Uterus (tissue), 4 donors: ENCODE measurements at places on chromosomes 2 and 18.

DNA sequence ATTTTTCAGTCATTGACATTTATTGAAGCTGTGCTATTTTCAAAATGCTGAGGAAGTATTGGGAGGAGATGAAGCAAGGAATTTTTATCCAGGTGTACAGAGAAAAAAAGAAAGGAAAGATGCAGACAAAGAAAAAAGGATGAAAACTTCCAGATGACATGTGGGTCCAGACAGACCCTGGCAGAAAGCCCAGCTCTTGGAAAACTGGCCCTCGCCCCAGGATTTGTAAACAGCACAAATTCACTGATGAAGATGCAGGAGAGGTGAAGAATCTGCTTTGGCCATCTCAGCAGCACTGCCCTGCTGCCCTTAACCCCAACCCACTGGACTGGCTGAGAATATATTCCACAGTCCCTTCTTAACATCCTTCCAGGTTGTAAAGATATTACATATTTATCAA lies 12.5 kb downstream of the TACR1 start:
- no peak for DNase-seq

- no peak for DNase-seq
These were observed 33.1 kb downstream of the MBD2 start for GRCh38 chr18:54191352-54191751.

DNA sequence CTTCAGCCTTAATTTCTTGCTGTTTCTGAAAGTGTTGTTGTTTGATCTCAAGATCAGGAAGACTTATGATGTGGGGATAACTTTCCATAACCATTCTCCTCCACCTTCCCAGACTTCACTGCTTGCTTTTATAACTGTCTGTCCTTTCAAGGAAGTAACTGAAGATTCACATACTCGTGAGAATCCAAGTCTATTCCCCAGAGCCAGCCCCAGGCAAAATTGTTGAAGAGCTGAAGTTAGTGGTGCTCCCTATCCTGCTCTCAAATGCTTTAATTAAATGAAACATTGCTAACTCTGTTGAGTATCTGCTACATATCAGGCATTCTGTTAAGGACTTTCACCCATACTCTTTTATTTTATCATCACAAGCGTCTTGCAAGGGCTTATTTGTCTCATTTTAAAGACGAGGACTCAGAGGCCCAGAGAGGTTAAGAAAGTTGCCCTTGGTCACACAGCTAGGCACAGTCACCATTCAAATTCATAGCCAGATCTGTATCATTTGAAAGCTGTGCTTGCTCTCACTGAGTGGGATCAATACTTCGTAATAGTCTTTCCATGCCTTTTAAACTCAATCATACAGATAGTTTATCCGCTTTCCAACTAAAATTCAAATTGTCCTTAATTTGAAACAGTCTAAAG lies 189.8 kb upstream of the TCF4 start:
- no peak for DNase-seq

DNA sequence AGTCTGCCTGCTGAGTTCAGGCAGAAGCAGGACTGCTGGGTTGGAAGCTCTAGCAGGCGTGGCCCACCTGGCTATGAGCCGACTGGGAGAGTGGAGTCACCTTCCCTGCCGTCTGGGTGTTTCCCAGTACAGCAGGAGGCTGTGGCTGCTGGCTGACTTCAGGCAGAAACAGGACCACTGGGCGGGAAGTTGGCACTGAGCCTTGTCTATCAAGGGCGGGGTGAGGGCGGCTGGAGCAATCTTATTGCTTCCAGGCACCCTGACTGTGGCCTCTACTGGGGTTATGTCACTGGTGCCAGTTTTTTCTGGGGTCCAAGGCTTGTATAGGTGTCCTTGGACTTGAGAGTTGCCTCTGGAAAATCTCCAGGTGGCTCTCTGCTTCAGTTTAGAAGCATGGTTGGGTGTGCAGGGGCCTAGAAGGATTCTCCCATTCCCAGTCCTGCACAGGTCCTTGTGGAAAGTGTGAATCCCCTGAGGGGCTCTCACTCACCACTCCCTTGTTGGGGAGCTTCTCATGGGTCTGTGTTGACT lies 30.5 kb downstream of the LTBP1 start:
- DNase-seq, result no peak

DNA sequence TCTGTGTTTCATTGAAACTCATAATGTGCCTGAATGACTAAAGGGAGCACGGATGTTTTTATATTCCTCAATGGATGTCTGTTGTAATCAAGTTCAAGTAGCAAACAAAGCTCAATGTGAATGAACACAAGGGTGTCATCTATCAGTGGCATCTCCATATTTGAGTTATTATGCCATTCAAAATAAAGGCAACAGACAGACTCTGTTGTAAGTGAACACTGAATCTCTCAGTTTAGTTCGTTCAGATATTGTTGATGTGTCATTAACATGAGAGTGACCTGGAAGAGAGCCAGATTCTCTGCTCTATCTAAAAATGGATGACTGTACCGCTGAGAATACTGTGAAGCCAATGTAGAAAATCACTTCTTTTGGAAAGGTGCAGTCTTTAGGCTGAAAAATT lies 118.7 kb downstream of the NUP35 start:
- no peak for DNase-seq

DNA sequence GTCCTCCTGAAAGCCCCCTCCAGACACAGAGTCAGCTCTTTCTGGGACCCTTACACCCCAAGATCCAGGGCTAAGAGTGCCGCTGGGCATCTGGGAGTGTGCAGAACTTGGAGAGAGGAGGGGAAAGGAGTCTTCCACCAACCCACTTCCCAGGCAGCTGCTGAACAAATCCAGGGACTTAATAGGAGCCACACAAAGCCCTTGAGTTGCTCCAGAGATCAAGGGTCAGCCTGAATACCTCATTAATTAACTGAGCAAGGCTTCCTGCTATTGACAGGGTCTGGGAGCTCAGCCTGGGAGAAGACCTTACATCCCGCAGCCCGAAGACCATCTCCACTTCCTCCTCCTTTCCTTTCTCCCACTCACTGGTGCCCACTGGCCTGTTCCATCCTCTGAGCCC lies 108.3 kb downstream of the CELF4 start:
- no peak for DNase-seq

DNA sequence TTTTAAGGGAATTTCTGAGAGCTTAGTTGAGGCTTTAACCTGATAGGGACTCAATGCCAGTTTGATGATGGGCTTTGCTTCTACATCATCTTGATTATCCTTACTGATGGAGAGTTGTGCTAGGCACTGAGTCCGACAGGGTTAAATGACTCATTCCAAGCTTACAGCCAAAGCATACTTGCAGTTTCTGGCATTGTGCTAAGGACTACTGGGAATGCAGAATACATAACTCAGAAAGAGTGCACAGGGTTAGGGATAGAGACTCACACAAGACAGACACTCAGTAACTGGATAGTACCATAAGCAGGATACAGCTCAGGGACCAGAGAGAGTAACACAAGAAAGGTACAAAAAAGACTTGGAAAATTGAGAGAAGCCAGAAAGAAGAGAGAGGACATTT lies 94.1 kb upstream of the SLC14A2 start:
- DNase-seq, result no peak

GRCh38 chr2:109268916-109269315 lies 139.9 kb downstream of the SH3RF3 start:
- DNase-seq, result no peak

DNA sequence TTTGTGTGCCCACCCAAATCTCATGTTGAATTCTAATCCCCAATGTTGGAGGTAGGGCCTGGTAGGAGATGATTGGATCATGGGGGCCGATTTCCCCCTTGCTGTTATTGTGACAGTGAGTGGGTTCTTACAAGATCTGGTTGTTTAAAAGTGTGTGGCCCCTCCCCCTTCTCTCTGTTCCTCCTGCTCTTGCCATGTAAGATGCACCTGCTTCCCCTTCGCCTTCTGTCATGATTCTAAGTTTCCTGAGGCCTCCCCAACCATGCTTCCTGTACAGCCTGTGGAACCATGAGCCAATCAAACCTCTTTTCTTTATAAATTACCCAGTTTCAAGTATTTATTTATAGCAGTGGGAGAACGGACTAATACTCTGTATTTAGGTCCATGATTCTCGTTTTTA lies 588.1 kb downstream of the DCDC2C start:
- no peak for DNase-seq

GRCh38 chr18:55783921-55784320 lies 195.9 kb upstream of the TCF4 start:
- no peak for DNase-seq

- DNase-seq, result no peak
These were observed 196.3 kb downstream of the MC4R start for GRCh38 chr18:60176259-60176658.

GRCh38 chr2:47063538-47063930 lies 91.6 kb downstream of the STPG4 start:
- DNase-seq, result no peak

DNA sequence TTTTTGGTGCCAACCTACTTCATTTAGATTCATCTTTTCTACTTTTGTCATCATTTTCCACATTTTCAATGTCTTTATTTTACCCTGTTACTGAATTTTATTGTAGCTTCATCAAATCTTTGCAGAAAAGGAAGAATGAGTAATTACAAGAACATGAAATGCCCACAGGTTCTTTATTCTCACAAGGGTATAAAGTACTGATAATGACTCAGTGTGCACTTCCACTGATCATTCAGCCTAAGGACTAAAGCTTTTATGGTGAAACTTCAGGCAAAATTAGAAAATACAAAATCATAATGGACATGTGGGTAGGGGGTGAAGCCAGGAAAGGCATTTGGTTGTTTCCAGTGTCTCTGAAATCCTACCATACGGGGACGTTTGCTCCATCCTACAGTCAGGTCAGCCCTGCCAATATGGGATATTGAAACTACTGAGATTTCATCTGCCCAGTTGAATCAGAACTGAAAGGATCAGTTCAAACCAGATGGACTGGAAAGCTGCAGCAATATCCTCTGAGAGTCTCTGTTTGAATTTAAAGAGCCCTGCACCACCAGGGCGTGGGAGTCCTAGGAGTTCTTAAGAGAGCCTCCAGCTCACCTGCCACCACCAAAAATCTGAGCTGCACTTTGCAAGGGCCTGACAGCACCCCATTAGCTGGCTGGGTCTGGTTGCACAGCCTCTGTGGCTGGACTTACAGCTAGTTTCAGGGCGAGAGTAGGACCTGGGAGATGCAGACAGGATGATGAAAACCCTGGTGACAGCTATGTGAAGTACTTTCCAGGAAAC lies 390.4 kb downstream of the CMPK2 start:
- DNase-seq, result no peak

DNA sequence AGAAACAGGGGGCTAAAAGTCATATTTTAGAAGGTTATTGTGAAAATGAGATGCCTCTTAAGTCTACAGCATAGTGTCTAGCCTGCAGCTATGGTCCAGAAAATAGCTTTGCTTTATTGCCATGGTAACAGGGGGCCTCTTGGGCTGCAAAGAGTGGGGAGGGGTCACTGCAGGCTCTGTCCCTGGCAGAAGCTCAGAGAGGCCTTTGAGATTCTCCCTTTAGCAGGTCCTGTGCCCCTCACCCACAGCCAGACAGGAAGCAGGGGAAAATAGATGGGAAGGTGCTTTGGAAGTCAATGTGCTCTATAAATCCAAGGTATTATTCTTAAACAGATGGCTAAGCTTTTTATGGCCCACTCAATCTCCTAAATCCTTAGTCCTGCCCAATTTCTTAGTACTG lies 1021.3 kb upstream of the GYPC start:
- no peak for DNase-seq

GRCh38 chr2:26887151-26887550 lies 39.2 kb downstream of the DPYSL5 start:
- no peak for DNase-seq

DNA sequence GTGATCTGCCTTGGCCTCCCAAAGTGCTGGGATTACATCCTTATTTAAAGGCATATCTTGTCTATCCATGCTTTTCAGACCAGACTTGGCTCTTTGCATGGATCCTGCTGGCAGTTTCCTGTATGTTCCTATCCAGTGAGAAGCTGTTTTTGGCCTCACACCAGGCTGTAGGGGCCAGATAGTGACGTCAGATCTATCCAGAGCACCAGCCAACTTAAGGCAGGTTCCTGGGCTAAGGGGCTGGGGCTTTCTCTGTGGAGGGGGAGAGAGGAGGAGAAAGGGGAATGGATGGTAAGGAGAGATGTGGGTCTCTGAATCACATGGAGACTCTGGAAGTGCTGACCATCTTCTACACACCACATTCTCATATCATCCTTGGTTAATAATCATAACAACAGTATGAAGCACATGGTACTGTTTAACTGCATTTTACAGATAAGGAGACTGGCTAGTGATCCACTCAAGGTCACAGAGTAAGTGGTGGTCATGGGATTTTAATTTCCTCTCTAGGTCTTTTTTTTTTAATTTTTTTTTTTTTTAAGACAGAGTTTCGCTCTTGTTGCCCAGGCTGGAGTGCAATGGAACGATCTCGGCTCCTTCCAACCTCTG lies 2.0 kb upstream of the FAM117B start:
- DNase-seq, result peak; percentile 57

GRCh38 chr2:217919781-217920351 lies 82.9 kb downstream of the TNS1 start:
- peak; percentile 81 for DNase-seq

- DNase-seq, result no peak
These were observed 194.8 kb downstream of the ZEB2 start for GRCh38 chr2:144325086-144325485.

- no peak for DNase-seq
These were observed 476.4 kb upstream of the ZEB2 start for GRCh38 chr2:144996225-144996795.

DNA sequence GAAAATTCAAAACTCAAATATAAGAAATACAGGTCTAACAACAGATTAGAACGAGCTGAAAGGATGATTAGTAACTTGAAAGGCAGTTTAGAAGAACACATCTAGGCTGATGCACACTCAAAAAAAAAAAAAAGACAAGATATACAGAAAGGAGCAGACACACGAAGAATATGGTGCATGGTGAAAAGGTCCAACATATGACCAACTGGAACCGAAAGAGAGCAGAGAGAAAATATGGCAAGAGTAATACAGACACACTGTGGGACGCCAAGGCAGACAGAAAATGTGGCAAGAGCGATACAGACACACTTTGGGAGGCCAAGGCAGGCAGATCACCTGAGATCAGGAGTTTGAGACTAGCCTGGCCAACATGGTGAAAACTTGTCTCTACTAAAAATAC lies 39.8 kb downstream of the NDUFA10 start:
- no peak for DNase-seq

GRCh38 chr2:74931940-74932339 lies 26.5 kb upstream of the POLE4 start:
- DNase-seq, result no peak

DNA sequence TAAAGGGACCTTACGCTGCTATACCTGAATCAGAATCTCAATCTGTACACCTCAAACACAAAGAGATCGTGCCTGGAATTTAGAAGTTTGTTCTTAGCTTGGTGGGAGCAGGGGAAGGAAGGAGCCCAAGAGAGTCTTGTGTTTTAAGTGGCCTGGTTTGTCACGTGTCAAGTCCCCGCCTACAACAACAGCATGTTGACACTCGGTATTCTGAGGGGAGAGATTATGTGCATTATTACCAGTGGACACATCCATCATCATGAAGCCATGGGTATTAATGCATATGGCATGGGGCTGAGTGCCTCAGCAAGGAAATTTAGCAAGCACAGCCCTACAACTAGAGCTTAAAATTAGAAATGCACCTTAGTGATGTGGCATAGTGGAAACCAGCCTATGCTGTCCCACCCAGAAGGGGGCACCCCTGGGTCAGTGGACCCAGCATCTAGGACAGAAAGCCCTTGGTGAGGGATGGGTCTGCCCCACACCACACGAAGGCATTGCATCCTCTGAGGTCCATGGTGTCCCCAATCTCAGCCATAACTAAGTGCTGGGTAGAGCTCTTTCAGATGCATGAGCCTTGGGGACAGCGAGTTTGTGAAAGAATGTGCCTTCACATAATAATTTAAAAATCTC lies 138.7 kb downstream of the MGAT5 start:
- no peak for DNase-seq
